ENCODE measurements at places on chromosomes 2 and 18.

GRCh38 chr2:68325056-68325455 lies 5.3 kb upstream of the CNRIP1 start:
- DNase-seq = no peak

DNA sequence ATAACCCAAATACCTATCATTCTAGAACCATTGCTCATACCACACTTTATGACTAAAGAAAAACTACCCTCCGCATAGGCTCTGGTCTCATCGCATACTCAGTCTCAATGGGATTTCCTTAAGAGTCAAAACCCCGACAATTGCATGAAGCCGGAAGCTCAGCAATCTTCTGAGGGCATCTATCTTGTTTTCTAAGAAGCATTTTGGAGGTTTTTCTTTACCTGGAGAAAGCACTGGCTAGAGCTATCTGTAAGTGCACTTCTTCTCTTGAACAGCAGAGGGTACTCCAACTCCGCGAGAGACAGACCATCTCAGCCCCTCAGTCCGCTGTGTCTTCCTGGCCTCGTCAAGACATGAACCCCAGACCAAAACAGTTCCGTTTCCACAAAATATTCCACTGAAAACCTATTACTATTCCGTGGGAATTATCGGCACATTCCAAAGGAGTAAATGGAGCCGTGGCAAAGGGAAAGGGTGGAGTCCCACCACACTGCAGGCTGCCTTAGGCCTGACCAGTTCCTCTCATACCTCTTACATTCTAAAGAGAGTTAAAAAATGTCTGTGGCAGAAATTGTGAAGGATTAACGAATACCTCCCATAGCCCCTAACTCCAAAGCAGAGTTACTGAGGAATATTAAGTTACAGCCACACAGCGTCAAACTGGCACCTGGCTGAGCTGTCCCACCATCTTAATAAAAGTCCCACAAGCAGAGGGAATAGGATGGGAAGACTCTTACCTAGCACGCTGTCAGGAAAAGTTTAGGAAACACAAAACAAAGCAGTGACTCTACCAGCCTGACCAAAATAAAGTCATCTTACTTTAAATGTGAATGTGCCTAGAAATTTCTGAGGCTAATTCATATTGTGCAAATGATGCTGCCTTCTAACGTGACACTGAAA lies 325.6 kb upstream of the VRK2 start:
- DNase-seq = peak; percentile 0

DNA sequence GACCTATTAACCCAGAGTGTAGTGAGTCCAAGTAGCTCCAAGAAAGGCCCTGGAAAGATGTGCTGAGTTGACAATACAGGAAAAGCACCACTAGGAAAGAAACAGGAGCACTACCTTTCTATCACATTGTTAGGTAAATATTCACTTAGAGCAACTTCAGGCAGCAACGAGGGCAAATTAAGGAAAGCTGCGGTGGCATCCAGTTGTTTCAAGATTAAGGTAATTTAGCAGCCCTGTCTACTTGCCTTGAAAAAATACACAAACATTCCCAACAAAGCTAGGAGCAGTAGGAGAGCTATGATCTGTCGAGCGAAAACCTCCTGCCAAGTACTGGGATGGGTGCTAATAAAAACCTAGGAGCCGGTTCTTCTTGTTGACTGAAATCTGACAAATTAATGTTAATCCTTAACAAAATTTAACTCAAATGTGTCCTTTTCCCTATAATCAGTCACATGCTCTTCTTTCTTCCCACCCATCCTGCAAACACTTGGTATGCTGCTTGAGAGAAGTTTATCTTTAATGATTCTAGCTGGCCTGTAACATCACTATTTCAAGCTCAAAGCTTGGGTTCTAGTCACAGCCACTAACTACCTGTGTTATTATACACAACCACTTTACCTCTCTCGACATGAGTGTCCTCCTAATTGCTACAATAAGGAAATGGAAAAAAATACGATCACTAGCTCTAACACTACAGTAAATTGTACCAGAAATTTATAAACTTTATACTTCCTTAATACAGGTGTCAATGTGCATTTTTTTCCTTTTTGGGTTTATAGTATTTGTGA lies 2.0 kb downstream of the ACAA2 start:
- DNase-seq = no peak

DNA sequence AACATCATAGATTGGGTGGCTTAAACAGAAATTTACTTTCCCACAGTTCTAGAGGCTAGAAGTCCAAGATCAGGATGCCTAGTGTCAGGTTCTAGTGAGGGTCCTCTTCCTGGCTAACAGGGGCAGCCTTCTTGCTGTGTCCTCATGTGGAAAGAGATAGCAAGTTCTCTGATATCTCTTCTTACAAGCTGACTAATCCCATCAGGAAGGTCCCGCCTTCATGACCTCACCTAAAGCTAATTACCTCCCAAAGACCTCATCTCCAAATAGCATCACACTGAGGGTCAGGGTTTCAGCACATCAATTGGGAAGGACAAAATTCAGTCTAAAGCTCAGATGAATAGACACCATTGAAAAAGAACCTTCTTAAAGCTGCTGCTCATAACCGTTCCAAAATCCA lies 22.9 kb downstream of the ACVR1 start:
- no peak for DNase-seq

DNA sequence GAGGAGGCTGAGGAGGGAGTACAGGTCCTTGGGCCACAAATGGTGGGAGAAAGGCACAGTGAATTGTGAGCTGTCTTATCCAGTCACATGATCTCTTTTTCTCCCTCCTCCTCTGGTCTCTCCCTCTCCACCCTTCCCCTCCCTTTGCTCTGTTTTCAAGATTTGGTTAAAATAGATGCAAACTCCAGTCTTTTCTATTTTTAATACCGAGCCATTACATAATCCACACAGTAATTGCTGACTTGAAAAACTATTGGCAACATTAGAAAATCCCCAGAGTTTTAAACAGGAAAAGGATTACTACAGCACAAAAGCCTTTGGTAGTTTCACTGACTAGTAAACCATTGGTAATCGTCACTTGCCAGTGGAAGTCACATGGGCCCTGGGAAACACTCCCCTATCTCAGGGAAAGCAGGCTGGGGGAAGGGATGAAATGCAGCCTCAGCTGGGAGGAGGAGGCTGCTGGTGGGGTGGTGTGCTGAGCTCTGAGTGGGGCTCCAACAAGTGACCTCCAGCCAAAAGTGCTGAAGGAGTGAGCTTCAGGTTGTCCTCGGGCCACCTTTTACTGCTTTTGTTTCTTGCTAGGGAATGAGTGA lies 57.4 kb upstream of the PCBP1 start:
- DNase-seq = no peak

- no peak for DNase-seq
These were observed 402.4 kb upstream of the HS6ST1 start for GRCh38 chr2:128721096-128721495.

DNA sequence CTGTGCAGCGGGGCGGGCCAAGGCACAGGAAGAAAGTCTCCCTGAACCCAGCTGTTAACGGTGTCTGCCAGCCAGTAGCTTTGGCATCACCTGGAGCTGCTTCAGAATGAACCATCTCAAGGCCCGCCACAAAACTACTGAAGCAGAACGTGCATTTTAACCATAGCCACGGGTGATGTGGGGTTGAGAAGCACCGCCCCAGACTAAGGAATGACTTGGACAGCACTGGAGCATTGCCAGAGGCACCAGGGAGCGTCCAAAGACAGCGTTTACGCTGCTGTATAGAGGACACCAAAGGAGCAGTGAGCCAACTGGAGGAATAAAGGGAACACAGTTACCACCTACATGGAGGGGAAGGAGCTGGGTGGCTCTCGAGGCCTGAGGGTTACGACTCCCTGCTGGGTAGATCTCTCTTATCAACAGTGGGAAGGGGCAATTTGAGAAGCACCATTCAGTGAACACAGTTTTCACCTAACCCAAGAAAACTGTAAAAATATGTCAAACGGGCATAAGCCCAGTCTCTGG lies 28.4 kb upstream of the LONRF2 start:
- no peak for DNase-seq

- no peak for DNase-seq
These were observed 8.1 kb downstream of the AMER3 start for GRCh38 chr2:130763405-130763804.

GRCh38 chr2:196128749-196129148 lies 42.6 kb downstream of the STK17B start:
- no peak for DNase-seq

DNA sequence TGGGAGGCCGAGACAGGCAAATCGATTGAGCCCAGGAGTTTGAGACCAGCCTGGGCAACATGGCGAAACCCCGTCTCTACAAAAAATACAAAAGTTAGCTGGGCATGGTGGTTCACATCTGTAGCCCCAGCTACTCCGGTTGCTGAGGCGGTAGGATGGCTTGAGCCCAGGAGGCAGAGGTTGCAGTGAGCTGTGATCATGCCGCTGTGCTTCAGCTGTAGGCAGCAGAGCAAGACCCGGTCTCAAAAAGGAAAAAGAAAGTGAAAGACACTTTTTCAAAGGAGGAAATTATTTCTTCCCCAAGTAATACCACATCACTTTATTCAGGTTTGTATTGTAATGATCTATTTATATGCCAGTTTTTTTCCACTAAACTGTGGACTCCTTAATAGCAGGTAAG lies 35.7 kb upstream of the TAF4B start:
- no peak for DNase-seq

- no peak for DNase-seq
These were observed 222.9 kb upstream of the CDH2 start for GRCh38 chr18:28399781-28400362.

GRCh38 chr2:107276034-107276433 lies 390.1 kb upstream of the ST6GAL2 start:
- no peak for DNase-seq

DNA sequence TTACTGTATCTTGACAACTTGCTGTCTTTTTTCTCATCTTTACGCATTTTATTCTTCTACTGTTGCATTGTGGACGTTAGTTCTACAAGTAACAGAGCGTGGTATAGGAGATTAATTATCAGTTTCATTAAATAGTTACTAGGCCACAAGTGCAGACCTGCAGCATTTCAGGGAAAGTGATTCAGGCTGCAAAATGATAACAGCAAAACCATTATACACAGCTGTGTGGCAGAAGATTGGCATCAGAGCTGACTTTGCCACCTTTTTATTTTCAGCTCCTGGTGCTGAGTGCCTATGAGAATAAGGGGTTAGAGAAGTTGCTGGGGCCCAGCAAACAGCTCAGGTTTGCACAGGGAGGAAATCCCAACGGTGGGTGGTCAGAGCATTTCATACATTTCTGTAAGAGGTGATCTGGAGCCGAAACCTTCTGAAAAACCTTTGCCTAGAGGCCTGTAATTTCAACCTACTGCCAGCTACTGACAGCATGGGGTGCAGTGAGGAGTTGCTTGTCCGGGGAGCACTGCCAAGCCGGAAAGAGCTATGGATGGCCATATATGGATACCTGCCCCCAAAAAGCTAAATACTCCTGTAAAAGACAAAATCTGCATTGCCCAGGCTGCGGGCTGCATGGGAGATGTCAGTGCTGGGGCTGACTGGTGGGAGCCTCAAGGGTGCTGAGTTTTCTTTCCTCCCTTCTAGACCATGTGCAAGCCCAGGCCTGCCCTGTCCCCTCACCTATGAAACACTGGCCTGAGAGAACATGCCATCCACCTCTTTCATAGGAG lies 2.7 kb upstream of the CCBE1 start:
- no peak for DNase-seq

GRCh38 chr2:143607231-143608062 lies 478.2 kb downstream of the ARHGAP15 start:
- no peak for DNase-seq

GRCh38 chr2:100358554-100358953 lies 36.3 kb upstream of the LONRF2 start:
- no peak for DNase-seq

GRCh38 chr18:7482342-7482741 lies 84.8 kb upstream of the PTPRM start:
- no peak for DNase-seq

GRCh38 chr2:118697781-118698180 lies 149.7 kb downstream of the EN1 start:
- no peak for DNase-seq

GRCh38 chr2:106720026-106720425 lies 165.9 kb downstream of the ST6GAL2 start:
- DNase-seq = no peak

DNA sequence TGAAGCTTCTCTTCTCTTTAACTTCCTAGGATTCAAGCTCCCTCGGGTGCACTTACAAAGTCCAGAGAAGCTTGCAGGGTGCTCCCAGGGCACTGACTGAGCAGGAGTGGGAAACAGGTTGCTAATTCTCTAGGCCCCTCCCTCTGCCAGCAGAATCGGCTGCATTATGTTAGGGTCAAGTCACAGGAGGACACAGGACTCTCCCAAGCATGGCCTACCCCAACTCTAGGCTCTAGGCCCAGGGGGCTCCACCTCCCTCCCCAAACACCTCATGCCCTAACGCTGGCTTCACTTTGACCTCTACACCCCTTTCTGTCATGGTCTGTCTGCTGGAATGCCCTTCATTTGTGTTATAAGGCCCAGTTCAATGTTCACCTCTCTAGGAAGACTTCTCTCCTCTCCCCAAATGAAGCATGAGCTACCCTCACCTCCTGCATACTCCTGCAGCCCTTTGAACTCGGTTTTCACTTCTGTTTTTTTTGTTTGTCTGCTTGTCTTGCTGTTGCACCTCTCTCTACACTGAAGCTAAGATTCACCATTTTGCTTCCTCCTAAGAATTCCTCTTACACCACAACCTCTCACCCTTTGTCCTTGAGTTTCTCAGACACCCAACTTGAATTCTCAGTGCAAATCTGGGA lies 521.8 kb upstream of the ID2 start:
- no peak for DNase-seq

DNA sequence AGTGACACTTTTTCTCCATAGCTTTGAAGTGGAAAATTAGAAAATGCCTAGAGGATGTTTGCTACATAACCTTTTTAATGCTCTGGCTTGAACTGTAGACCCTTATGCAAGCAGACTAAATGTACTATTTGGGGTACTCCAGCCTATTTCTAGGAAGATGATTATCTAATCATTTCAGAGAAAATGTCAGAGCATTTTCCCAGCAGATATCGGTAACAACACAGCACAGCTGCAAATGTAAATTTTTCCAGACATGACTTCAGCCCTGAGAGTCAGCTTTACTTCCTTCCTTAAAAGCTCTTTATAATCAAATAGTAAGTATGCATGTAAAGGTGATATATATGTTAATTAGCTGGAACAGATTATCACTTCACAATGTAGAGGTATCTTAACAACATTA lies 1647.1 kb downstream of the SUCLG1 start:
- DNase-seq = no peak

DNA sequence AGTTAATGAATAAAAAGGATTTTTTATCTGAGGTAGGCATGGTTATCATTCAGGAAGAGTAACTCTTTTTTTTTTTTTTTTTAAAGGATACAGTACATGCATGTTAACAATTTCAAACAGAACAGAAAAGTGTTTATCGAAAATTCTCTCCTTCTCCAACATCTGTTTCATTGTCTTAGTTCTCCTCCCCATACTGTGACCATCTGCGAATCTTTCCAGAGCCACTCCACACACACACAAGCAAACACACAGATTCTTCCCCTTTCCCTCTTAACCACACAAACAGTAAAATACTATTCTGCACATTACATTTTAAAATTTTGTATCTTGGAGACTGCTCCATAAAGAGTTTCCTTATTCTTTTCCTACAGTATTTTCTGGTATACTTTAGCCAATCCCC lies 38.0 kb downstream of the NPC1 start:
- DNase-seq = no peak

Data from activated CD8-positive, alpha-beta memory T cell treated with anti-CD3 and anti-CD28 coated beads for 1 hour (primary cell).